ENCODE measurements at places on chromosomes 3 and 15.
A peak's percentile ranks its signal among the peaks of the same experiment; 100 is the strongest.

DNA sequence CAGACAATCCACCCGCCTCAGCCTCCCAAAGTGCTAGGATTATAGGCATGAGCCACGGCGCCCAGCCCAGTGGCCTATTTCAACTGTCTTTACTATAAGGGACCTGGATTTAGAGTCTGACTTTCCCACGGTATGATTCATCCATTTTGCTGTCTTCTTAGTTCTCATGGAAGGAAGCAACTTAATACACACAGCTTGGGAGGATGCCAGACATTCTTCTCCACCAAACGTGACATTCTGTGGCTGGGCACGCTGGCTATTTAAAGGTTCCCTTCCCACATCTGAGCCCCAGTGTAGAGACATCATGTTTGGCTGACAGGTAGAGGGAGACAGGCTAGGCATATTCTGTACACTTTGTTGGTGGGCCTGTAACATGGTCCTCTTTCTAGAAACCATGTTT is 26.2 kb downstream of the FAM43A start:
- DNase-seq: no peak

DNA sequence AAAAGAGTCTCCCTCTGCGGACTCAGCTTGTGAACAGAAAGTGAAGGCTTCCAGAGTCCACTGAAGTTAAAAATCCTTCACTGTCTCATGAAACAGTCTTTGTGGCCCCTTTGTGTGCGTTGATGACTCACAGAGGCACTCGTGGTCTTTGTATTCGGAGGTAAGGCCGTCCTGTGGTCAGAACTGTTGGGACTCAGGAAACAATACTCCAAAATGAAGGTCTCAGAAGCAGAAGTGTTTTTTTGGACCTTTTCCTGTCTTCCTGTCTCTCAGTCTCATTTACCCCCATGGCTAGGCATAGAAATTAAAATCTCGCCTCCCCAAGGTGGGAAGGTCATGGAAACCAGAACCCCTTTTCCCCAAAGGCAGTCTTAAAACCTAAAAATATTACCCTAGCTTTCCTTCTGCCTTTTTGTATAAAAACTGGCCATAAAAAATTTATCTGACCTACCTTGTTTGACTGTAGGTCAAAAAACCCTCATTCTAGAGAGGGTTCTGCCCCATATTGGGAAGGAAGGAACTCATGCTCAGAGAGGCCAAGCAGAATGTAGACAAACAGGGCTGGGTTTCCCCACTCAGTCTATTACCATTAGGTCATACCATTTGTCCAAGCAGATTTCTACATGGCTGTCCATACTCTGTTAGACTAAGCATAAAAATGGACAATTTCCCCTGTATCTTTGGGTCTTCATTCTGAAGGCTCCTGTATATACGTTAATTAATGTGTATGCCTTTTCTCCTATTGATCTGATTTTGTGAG is 19.1 kb upstream of the EPB42 start:
- DNase-seq: no peak

DNA sequence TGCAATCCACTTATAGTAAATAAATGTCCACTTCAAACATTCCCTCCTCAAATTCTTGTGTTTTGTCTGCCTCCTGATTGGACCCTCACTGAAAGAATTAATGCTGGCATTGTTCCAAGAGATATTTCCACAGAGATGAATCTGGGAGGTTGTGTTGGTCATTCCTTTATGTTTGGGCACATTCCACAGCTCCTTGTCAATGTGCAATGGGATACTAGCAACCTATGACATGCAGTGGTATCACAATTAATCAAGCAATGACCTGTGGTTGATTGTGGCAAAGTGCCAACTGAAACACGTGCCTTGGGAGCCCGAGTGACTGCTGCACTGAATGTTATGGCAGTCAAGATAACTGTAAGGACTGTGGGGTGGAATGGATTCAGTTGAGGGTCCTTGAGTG is 55.0 kb upstream of the SNRPN start:
- DNase-seq: no peak

DNA sequence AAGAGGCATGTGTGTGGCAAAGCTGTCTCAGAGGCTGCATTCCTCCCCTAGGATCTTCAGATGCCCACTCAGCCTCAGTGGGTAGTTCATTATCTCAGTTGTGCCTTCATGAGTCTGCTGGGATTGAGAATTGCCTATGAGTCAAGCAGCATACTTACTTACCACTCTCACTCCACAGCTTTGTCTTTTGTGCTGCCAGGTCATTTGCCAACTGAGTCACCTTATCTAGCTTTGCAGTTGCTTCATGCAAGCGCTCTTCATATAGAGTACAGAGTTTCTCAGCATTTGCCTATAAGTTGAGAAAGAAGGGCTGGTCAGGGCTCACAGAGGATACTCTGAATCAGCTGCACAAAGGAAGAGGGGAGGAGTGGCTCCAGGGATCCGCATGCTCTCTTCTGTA is 89.5 kb downstream of the MYH15 start:
- no peak for DNase-seq

GRCh38 chr15:52255008-52255407 is 40.6 kb downstream of the MYO5C start:
- no peak for DNase-seq

DNA sequence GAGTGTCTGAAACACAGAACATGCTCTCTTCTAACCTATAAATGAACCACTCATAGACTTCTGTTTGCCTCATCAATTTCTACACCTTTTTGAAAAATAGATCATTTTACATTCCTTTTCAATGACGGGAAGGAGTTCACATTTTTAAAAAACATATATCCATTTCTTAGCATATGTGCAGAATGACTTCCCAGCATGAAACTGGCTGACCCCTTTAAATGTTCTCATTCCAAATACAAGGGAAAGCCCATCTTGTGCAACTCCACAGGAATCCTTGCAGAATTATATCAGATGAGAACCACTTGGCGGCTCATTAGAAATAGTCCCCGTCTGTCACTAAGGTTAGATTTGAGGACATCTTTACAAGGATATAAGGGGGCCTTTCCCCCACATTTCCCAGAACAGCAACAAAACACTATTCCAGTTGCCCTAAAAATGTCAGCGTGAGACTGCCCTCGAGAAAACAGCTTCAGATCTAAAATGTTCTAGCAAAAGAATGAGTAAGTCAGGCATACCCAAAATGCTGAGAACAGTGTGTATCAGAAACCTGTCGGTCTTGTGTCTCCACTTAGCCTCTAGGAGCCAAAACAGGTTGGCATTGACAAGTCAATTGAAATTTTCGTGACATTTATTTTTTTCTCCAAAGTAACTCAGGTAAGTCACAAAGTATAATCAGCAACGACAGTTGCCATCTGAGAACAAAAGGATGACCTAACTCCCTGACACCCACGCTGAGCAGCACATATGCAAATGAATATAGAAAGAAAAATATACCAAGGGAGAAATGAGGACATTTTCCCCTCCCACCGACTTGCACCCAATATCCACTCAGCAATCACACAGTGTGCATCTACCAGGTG is 63.1 kb downstream of the FOXP1 start:
- DNase-seq: no peak

GRCh38 chr3:11438646-11439045 is 166.4 kb downstream of the ATG7 start:
- DNase-seq: no peak

DNA sequence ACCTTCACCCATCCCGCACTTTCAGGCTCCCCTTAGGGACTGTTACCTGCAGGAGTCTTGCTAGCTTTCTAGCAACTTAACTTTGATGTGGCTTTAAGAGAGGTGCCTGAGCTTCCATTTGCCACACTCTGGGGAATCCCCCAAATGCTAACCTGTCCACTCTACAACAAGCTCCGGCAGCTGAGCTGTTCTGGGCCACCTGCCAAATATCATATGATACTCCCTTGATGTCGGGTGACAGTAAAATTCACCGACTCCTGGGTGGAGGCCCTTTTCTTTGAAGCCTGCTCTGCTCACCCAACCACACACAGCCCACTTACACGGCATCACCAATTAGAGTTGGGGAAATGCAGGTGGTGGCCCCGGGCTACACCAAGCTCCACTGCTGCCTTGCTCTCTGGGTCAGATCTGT is 38.0 kb upstream of the XCR1 start:
- DNase-seq: peak; percentile 63

- no peak for DNase-seq
These were observed 488.5 kb upstream of the MDFIC2 start for GRCh38 chr3:70800951-70801350.

DNA sequence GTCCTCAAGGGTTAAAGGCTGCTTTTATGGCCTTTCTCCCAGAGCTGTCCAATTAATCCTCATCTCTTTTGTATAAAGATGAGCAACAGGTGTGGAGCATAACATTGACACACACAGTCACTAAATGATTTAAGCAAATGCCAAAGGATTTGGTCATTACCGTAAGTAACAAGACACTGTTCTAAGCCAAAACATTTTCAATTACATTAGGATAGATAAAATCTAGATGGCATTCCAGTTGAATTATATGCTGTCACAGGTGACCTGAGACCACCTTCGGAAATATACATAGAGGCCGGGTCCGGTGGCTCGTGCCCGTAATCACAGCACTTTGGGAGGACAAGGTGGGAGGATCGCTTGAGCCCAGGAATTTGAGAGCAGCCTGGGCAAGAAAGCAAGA is 105.3 kb upstream of the UBE3A start:
- DNase-seq: no peak

- no peak for DNase-seq
These were observed 2.1 kb downstream of the IDH2 start for GRCh38 chr15:90099868-90100831.

DNA sequence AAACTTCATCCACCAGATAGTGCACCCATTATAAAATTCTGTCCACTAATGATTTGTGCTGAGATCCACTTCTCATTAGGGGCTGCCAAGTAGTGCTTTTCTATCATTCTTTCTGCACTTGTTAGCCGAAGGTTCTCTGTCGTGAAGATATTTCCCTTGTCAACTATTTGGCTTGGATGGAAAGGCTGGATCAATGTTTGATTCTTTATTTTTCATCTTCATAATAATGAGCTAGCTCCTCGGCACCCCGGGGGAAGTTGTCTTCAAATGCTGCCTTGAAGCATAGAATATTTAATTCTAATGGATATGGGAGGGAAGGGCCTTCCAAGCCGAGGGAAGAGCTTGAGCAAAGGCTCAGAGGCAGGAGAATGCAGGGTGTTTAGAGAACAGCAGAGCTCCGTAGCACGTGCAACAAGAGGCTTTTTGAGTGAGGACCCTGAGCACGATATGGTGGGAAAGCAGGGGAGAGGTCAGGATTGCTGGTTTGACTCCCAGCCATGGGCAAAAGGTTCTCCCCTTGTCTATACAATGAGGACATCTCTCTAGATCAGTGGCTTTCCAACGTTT is 16.3 kb upstream of the MUC20 start:
- DNase-seq: no peak

DNA sequence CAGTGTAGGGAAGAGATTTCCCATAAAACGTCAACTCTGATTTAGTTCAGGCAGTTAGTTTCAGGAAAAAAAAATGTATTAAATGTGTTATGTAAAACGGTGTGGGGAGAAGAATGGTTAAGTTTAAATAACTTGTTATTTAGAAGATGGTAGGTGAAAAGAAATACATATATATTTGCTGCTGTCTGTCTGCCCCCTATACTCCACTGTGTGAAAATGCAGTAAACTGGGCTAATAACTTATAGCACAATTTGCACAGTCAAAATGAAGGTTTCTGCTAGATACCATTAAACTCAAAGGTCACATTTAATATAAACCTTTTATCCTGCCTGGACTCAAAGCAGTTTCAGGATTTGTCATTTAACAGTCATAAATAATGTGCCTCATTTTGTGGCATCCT is 515.0 kb downstream of the FGF12 start:
- DNase-seq: no peak

GRCh38 chr15:27589260-27589659 is 509.9 kb downstream of the OCA2 start:
- DNase-seq: no peak

DNA sequence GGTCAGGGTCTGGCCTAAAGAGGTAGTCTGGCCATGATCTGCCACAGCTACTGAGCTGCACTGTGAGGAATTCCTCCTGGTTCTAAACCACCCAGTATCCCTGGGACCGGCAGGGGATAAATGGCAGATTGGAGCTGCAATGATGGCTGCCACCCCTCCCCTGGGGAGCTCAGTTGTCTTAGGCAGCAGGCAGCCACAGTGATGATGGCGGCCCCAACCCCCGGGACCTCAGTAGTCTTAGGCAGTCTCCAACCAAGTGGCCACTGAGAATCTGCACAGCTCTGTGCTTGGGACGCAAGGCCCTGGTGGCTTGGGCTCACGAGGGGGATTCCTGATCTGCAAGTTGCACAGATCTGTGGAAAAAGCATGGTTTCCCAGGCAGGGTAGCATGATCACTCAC is 68.1 kb downstream of the STRIT1 start:
- DNase-seq: no peak

DNA sequence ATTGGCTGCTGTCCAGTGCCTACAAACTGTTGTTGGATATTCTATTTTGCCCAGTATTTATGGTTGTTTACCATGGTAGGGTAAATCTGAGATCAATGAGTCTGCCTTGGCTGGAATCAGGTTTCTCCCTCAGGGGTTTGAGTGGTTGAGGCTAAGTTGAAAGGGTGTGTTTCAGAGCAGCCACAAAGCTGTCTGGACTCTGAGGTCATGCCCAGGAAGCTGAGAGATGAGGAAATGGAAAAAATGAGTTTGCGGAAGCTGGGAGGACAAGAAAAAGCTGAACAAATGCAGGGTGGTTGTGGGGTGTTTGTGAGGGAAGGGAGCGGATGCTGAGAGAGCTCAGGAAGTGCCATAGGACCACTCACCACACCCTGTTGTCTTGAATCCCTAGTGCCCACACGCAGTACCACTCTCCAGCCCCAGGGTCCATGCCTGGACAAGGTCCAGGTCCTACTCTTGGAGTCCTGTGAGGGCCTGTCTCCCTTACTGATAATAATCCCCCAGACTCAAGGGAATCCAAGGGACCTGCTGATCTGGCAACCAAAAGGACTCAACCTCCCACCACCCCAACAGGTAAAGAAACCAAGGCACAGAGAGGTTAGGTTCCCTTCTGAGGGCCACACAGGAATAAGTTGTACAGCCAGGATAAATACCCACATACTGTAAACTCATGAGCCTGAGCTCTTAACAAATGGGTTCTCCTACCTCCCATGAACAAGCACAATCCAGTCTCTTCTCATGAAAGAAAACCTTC is 81.6 kb downstream of the PPCDC start:
- DNase-seq: no peak

GRCh38 chr3:19911452-19911851 is 22.6 kb downstream of the EFHB start:
- DNase-seq: no peak

DNA sequence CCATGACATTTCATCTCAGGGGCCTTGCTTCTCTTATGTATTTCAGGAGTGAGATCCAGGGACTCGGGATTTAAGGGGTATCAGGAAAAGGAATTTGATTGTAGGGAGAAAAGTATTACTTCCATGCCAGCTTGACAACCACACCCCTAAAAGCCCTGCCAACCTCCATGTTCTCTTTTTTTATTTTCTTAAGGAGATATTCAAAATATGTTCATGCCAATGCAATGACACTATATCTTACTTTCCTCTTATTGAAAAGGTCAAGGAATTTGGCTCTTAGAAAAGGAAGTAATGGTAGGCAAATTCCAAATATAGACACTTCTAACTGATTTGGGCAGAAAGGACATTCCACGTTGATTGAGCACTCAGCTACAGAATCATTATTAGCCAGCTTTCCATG is 407.5 kb upstream of the NECTIN3 start:
- no peak for DNase-seq

- no peak for DNase-seq
These were observed 146.6 kb downstream of the SERPINI1 start for GRCh38 chr3:167882057-167882667.
